ENCODE measurements at places on chromosomes 11 and 22. TPM values are rescaled to one million over a fixed set of nuclear protein-coding genes. Genes with fewer than 3 reads are reported as not detected.

TRIM44 gene
- 34.0 TPM for total RNA-seq

ACTN3 gene
- not detected for total RNA-seq

SLC35F2 gene
- 0.35 TPM for total RNA-seq

SMTNL1 gene
- total RNA-seq: not detected

Measured in Right ventricle myocardium superior (tissue), 1 donor.